CD4-positive, alpha-beta memory T cell (primary cell): ENCODE measurements at places on chromosomes 16 and 17.

DNA sequence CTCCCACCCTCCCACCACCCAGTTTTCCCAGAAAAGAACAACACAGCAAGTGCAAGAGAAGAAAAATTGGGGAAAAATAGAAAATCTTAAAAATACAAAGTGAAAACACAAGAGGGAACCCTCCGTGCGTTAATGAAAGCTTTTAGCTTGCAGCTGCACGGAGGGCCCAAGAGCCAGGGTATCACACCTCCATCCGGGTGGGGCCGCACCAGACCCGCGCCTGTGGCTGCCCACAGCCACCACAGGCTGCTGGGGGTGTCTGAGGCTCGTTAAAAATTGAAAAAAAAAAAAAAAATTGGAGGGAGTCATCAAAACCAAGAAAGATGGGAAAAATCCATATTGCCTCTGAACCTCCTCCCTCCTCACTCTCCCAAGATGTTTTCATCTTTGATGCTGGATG is 18.6 kb downstream of the ENGASE start:
- DNase-seq: no peak

GRCh38 chr17:65925606-65926307 is 266.2 kb downstream of the CEP112 start:
- no peak for DNase-seq

- peak; percentile 80 for DNase-seq
Observed at GRCh38 chr17:73211745-73212144, 18.9 kb downstream of the COG1 start.

DNA sequence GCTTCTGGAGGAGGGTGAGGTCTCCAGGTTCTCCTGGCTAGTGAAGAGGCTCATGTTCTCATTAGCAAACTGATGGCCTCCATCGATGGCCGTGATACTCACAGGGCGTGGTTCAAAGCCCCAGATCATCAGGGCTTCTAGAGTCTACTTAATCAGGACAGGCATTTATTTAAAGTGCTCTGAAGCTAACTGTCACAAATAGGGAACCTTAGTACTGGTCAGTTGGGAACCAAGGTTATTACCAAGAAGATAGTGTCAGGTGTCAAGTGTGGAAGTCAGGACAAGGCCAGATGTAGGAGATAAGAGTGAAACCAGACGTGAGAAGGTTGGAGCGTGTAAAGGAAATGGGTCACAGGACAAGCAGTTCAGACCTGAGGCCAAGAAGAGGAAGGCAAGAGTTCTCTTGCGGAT is 56.9 kb downstream of the PIGL start:
- no peak for DNase-seq

DNA sequence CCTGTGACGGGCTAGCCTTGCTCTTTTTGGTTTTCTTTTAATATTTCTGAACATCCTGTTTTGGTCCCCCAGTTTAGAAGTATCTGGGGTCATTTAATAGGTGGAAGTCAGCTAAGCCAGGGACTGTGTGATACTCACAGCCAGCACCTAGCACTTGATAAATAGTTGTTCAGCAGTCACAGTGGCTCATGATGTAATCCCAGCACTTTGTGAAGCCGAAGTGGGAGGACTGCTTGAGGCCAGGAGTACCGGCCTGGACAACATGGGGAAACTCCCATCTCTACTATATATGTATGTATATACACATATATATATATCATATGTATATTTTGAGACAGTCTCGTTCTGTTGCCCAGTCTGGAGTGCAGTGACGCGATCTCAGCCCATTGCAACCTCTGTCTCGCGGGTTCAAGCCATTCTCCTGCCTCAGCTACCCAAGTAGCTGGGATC is 1.8 kb upstream of the ZNRF1 start:
- DNase-seq: no peak

DNA sequence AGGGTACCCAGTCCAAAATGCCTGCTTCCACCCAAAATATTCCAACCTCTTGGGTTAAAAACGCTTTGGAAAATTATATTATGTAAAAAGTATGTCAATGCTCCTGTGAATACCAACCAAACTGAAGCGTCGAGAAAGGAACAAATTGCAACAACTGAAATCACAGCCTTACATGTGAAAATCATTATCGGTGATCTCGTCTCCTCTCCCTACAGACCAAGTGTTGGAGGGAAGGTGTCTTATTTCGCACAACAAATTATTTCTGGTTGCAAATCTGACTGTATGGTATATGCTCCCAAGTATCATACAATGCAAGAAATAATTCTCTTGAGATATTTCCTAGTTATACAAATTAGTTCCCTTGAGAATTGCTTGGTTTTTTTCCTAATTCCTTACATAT is 89.3 kb upstream of the CDYL2 start:
- no peak for DNase-seq
